NCI-H460 (cell line): ENCODE measurements at places on chromosomes 2 and 18. TPM values are rescaled to one million over a fixed set of nuclear protein-coding genes. Genes with fewer than 3 reads are reported as not detected.

The CYS1 gene
- 0.14 and 0.22 TPM in 2 replicates for total RNA-seq

The FAHD2B gene
- total RNA-seq, result 27.4 and 27.8 TPM in 2 replicates

GRCh38 chr2:189851174-189851826 lies 67.0 kb downstream of the PMS1 start:
- DNase-seq, result no peak

The GKN2 gene
- total RNA-seq, result 1.6 TPM in 2 replicates

DNA sequence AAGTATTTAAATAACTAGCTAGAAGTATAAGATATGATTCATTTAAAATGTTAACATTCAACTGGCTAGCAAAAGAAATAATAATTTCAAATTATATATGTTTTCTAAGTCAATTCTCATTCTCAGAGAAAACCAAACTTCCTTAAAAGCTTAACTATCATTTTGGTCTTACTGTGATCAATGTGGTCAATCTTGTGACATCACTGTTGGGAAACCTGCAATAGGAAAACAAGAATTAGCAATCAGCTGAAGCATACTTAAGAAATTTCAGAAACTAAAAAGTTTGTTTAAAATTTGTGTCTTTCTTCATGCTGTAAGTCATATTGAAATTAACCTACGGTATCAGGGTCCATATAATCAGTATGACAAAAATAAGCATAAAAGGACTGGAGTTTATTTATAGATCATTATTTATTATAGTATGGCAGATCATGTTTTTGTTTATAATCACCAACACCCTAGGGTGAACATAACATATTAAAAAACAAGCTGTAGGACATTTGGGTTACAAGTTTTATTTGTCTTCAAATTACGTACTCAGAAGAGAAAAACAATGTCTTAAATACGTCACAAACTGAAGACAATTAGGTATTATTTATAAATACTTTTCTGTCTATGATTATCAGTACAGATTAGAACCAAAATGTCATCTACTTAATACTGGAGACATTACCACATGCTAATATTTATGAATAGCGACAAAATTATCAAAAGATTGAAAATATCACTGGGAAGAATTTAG lies 60.5 kb downstream of the BAZ2B start:
- no peak for DNase-seq

DNA sequence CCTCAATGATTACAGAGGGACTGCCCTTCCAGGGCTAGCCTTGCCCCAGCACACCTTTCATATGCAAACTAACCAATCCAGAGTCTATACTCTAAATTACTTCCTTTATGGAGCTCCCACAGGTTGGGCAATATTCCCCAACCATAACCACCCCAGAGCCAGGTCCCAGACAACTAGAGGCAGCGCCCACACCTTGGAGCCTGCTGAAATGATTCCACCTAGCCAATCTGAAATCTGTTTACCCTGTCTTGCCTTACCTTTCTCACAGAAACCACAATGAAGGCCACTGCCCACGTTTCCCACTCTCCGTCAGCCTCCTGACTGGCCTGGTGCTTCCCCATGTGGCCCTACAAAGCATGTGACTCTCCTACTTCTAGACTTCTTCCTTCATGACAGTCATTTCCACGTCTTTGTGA lies 62.0 kb downstream of the REEP1 start:
- no peak for DNase-seq

DNA sequence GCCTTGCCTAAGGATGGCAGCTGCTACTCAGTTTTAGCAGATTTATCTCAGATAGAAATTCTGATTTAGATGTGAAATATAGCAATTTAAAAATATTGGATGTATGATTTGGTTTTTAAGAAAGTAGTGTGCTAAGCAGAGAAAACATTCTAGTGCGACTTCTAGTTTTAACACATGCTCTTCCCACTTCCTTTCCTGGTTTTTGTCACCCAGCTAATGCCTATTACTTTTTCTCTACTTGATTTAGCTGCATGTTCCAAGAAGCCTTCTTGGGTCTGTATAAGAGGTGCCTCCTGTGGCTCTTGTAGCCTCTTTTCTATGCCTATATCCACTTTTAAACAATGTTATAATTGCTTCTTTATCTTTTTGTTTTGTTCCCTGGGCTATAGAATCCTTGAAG lies 53.0 kb downstream of the GPD2 start:
- no peak for DNase-seq

DNA sequence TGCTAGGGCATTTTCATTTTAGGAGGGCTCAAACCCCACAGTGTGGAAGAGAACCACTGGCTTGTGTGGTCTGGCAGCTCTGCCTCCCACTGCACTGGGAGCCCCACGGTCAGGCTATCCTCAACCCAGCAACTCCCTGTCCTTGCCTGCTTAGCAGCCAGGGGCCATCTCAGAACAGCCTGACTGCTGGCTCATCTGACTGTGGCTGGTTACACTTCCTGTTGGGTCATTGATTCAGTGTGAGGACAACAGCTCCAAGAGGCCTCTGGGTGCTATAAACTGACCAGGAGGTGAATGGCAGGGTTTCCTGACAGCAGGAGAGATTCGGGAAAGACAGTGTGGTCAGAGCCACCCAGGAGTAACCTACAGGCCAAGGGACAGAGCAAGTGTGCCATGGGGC lies 40.1 kb downstream of the AMER3 start:
- DNase-seq, result no peak
